ENCODE measurements at places on chromosomes 4 and X.

DNA sequence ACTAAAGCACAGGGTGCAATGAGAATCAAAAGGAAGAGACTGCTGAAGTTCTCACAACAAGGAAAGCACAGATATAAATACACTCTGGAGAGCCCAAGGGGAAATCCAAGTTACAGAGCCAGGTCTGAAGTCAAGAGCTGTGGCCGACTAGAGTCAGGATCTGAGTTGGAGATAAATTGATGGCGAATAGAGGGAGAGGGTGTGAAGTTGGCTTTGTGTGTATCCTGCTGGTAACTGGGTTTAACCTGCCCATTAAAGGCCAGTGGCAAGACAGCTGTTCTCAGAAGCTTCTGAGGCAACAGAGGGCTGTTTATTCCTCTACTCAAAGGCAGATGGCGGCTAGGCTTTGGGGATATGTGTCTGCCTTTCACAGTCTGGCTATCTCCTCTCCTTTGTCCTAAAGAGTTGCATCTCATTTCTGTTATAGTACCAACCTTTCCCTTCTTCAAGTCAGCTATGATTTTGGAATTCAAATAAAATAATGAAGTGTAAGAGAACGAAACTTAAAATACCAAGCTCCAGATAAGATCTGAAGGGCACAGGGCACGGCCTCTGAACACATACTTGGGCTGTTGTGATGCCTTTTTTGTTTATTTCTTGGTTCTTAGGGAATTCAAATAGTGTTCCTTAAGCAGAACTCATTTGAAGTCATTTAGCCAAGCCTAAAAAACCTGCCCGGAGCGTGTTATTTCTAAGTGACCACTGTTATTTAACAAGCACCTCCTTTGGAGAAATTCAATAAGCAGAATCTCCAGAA is 142.1 kb downstream of the APBB2 start:
- no peak for DNase-seq

GRCh38 chr4:184395971-184396391 is 78.4 kb downstream of the IRF2 start:
- no peak for DNase-seq

- no peak for DNase-seq
Measured at GRCh38 chr4:54937501-54937900, 187.9 kb downstream of the KDR start.

- no peak for DNase-seq
Measured at GRCh38 chr4:105128208-105128607, 18.5 kb upstream of the TET2 start.

GRCh38 chr4:4860600-4861389 is 1.3 kb downstream of the MSX1 start:
- no peak for DNase-seq

DNA sequence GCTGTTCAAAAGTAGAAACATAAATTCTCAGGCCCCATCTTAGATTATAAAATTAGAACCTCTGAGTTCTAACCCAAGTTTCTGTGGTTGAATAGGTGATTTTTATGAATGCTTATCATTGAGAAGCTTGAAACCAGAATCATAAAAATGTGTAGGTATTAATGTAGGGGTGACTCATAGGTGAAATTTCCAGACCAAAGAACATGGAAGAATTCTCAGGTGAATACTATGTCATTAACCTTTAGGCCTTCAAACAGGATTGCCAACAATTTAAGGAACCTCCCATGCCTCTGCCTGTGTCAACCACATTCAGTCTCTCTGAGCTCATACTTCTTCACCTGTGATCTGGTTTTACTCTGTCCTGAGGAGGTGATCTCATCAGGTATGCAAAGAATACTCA is 177.8 kb downstream of the NPFFR2 start:
- DNase-seq, result no peak

GRCh38 chr4:8157496-8157895 is 1.1 kb downstream of the ABLIM2 start:
- DNase-seq, result no peak

GRCh38 chr4:14615671-14616070 is 386.6 kb upstream of the CPEB2 start:
- no peak for DNase-seq

GRCh38 chr4:61320631-61321030 is 120.5 kb downstream of the ADGRL3 start:
- peak; percentile 9 for DNase-seq

GRCh38 chr4:155908187-155909139 is 5.0 kb downstream of the TDO2 start:
- DNase-seq, result no peak

GRCh38 chrX:46180258-46180687 is 364.9 kb downstream of the ZNF674 start:
- DNase-seq, result peak; percentile 82

- DNase-seq, result no peak
Measured at GRCh38 chrX:140723121-140723715, 13.7 kb downstream of the LINC00632 start.

GRCh38 chrX:7351926-7352325 is 204.0 kb upstream of the PUDP start:
- DNase-seq, result no peak

GRCh38 chr4:83080561-83080960 is 34.0 kb downstream of the PLAC8 start:
- DNase-seq, result no peak

DNA sequence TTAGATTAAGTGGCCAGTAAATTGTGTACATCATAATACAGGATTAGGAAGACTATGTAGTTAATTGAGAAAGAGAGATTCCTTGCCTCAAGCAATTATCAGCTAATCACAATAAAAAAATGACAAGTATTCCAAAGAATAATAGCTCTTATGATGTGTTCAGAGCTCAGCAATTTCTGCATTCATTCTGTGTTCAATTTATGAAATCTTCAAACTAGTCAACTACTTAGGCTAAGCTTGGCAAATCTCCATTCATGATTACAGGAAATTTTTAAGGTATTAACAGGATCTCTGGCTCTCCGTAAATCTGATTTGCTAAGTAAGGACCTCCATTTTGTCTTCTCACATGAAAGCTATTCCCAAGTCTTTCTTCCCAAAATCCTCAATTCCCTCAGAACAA is 256.9 kb upstream of the TEX13A start:
- no peak for DNase-seq

GRCh38 chrX:114508756-114509155 is 75.1 kb upstream of the HTR2C start:
- no peak for DNase-seq

DNA sequence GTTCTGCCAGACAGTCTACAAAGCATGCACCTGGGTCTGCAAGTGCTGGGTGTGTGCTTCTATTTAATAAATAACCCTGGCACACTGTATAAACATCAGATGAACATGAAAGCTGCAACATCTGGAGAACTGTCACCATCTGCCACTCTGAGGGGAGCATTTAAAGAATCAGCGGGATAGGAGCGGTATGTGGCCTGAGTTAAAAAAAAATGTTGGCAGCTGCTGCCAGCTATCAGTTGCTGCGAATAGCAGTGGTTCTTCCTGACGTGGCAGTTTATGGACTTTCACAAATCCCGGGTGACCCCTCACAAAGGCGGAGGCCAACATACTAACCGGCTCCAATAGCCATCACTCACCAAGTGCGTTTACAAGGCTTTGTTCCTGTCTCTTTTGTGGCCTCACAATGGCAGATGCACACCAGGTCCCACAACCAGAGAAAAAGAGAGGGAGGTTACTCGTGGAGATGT is 95.1 kb downstream of the RASL11B start:
- peak; percentile 39 for DNase-seq

GRCh38 chrX:139811942-139812629 is 104.1 kb upstream of the MCF2 start:
- DNase-seq, result no peak

DNA sequence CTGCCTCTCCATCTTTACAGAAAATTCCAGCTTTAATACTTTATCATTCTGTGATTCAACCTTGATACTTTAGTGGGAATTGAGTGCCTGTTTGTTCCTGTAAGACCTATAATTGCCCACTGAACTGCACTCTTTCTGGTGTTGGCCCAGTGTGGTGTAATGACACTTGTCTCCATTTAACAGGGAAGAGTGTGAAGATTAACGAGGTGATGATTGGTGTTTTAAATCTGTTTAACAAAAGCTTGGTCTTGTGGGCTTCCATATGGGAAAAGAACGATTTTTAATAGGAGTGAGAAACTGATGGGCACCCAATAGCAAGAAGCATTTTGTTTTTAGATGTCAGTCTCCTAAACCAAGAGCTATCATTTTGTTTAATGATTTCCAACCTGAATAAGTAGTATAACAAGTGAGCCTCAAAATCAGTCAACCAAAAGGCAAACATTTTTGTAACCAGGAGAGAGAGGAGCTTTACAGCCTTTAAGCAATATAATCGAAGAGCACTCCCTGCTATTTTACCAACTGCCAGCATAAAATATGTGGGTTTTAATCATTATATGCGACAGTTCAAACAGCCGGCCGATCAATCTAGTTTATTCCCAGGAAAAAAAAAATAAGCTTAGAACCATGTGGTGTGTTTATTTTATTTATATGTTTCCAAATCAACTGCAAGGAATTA is 50.2 kb downstream of the SUPT20HL1 start:
- DNase-seq, result no peak

DNA sequence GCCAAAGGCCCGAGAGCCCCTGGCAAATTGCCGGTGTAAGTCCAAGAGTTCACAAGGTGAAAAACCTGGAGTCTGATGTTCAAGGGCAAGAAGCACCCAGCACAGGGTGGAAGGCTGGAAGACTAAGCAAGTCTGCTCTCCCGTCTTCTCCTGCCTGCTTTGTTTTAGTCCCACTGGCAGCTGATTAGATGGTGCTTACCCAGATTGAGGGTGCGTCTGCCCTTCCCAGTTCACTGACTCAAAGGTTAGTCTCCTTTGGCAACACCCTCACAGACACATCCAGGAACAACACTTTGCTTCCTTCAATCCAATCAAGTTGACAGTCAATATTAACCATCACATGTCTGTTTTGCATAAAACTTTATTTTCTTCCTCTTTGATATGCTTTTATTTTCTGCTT is 157.4 kb downstream of the HS3ST1 start:
- no peak for DNase-seq

GRCh38 chr4:125387770-125388169 is 73.0 kb downstream of the FAT4 start:
- DNase-seq, result no peak

DNA sequence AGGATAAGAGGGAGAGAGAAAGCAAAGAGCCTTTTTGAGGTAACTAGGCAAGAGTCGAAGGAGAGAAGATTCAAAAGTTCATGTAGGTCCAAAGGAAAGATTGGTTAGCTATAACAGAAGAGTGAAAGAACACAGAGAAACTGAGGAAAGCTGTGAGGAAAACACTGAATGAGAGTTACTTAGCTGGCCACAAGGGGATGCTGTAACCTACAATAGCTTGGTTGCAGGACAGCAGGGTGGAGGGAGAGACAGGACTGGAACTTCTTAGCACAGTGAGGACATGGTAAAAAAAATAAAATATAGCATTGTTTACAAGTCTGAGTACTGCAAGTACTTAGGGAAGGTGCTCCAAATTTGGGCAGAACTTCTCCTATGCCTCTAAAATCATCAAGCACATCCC is 48.3 kb downstream of the RAI2 start:
- no peak for DNase-seq

GRCh38 chrX:3345281-3346191 is 916 bp downstream of the MXRA5 start:
- no peak for DNase-seq

DNA sequence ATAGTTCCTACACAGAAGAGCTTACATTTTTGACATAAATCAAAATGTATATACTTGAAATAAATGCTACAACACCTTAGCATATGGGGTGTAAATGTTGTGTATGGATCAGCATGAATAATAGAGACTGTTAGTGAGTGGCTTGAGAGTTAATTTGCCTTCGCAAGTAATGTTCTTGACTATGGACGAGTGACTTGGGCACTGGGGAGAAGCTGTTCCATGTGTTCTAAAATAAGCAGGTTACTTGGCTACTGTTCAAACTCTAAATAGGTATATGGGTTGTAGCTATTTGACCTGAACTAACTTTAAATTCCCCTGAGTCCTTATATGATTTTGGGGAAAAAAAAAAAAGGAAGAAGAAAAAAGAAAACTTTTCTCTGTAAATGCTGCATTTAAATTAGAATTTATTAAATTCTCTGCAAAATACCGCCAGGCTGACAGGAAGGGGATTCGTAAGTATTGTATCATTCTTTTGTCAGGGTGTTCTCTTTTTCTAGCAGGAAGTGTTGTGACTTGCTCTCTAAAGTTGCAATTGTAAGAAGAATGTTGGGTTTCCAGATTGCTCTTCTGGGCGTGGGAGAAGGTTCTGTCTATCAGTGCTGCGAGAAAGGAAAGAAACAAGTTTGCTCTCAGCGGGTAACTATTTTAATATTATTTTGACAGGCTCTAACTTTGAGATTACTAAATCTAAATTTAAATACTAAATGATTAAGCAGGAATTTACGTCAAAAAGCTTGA is 32.2 kb downstream of the PLS3 start:
- no peak for DNase-seq
